Stimulated activated CD4-positive, alpha-beta T cell treated with anti-CD3 and anti-CD28 coated beads, Interleukin-2, amount 100 ng/mL, for 4 hours (primary cell): ENCODE measurements at places on chromosomes 4 and X.

DNA sequence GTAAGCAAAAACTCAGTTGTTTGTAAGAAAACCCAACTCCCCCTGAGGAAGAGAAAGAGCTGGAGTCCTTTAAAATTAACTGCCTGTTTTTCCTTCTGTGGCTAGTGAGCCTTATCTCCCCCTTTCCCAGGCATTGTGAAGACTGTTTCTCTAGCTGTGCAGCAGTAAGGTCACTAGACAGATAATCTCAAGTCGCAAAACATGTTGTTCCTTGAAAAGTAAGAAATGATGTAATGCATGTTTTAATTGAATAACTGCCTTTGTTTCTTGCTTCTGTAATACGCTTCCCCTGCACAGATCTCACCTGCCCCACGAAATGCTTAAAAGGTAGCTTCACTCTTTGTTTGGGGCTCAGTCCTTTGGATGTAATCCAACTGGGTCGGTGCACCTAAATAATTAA is 5.8 kb upstream of the GAGE12J start:
- DNase-seq, result no peak

DNA sequence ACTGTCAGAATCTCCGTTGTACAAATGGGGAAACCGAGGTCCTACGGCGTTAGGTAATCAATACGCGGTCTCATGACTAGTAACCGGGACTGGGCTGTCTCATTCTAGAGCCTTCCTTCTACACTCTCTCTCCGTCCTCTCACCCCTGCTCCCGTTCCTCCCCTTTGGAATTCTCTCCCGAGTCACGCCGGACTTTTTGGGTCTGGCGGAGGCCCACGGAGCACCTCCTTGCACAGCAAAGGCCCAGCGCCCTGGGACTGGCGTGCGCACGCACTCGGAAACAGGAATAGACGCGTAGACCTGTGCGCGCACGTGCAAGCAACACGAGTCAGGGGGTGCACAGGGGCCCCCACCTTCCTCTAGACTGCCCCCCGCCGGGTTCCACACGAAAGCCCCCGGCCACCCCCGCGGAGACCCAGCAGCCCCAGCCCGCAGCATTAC is 361 bp downstream of the QDPR start:
- DNase-seq, result peak; percentile 46

GRCh38 chr4:185004562-185005218 is 13.6 kb upstream of the HELT start:
- no peak for DNase-seq

DNA sequence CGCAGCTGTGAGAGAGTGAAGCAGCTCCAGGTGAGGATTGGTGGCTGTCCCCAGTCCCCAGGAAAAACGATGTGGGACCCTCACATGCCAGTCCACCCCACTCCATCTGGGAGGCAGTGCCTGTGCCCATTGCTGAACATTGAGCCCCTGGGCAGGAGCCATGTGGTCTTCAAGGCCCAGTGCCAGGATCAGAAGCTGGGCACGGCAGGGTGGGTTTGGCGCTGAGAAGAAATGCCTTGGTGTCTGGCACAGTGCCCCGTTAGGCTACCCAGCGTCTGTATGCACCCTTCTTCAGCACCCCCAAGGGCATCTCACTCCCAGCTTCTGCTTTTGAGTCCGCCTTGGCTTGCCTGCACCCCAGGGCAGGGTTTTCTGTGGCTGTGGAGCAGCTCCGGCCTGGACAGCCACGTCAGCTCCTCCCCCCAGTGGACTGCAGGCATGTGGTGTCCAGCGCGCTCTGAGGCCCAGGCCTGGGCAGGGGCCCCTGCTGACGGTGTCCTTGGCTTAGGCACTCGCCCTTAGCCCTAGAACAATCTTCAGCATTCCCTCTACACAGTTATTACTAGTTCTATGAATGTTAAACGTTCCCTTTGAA is 28.6 kb downstream of the RGS12 start:
- DNase-seq, result no peak
